ENCODE measurements at places on chromosomes 11 and 22.

GRCh38 chr11:124843616-124843910 is 21.7 kb upstream of the ROBO3 start:
- H3K4me1 ChIP-seq, result peaks cover 18% of the 10 kb centered on the region
- H3K27me3 ChIP-seq, result peaks cover 100% of the 10 kb centered on the region
- no peak overlapping the region for H3K27ac ChIP-seq

- DNase-seq, result no peak
- H3K27ac ChIP-seq, result no peak overlapping the region
- H3K4me1 ChIP-seq, result peaks cover 18% of the 10 kb centered on the region
- no peaks in the 10 kb centered on the region for H3K27me3 ChIP-seq
- H3K4me3 ChIP-seq, result no peak overlapping the region
Measured at GRCh38 chr11:119615003-119615881, 113.8 kb downstream of the NECTIN1 start.

DNA sequence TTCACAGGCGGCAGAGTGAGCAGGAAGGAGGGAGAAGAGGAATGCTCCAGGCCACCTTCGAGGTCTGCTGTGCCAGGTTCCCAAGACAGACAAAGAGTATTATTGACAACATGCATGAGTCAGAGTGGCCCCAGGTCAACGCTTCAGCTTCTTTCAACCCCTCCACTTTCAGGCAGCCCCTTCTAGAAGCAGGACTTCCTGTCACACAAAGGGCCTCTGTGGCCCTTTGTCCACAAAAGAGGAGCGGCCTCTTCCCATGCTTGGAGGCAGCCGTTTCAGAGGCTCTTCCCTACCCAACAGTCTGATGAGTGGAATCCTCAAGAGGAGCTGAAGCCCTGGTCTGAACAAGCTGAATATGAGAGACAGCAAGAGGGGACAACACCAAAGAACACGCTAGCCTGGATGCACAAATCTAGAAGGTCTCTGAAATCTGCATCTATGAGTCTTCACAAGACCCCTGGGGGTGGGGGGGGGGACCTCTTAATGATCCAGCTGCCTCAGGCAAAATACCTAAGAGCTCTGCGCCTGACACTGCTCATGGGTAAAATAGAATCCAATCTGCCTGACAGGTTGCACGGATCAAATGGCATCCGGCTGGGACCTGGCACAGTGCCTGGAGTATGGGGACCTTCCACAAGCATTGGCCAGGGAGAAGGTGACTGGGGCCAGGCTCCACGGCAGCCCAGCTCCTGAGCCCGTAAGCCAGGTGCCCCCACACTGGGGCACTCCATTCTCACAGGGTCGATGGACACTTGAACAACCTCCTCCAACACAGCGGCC is 67.5 kb downstream of the PACSIN2 start:
- H3K27me3 ChIP-seq, result no peaks in the 10 kb centered on the region
- H3K4me1 ChIP-seq, result peaks cover 16% of the 10 kb centered on the region
- no peak overlapping the region for H3K4me3 ChIP-seq
- H3K27ac ChIP-seq, result no peak overlapping the region
- H3K36me3 ChIP-seq, result no peaks in the 10 kb centered on the region
- DNase-seq, result no peak

DNA sequence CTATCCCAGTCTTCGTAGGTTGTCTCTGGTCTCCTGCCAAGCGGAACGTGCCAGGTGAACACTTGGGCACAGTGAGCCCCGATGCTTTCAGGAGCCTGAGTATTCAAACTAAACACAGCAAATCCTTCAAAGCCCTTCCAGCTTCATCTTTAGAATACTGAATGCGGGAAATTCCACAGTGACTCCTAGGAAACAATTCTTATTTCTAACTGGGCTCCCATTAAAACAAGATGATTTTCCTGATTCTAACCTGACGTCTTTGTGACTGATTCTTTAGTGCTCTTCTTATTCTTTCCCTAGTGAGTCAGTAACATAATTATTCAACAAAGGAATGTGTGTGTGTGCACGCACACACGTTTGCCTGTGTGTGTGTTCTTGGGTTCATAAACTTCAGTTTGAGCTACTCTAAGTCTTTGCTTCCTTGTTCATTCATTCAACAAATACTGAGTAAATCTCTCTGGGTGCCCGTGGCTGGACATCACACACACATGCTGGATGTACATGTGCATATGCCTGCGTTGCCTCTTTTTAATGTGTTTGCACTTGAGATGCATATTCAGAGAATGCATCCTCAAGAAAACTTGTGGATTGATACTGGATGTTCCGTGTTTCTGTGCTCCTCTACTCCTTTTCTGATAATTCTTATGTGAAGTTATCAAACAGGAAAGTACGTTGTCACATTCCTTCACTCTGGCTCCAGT is 134.5 kb downstream of the WNT7B start:
- H3K4me3 ChIP-seq, result no peak overlapping the region
- DNase-seq, result no peak
- H3K27me3 ChIP-seq, result no peaks in the 10 kb centered on the region
- H3K27ac ChIP-seq, result 0 out of 2 replicates have a peak overlapping the region, but pooled peaks have one; percentile 8
- H3K4me1 ChIP-seq, result peaks cover 30% of the 10 kb centered on the region
- H3K36me3 ChIP-seq, result no peaks in the 10 kb centered on the region

GRCh38 chr11:19553683-19554333 is 158.8 kb upstream of the NAV2 start:
- 0 out of 2 replicates have a peak, but pooled peaks cover 5% of the 10 kb centered on the region for H3K4me1 ChIP-seq
- no peaks in the 10 kb centered on the region for H3K27me3 ChIP-seq
- H3K27ac ChIP-seq, result no peak overlapping the region
- DNase-seq, result peak; percentile 93
- no peaks in the 10 kb centered on the region for H3K36me3 ChIP-seq
- H3K4me3 ChIP-seq, result no peak overlapping the region

DNA sequence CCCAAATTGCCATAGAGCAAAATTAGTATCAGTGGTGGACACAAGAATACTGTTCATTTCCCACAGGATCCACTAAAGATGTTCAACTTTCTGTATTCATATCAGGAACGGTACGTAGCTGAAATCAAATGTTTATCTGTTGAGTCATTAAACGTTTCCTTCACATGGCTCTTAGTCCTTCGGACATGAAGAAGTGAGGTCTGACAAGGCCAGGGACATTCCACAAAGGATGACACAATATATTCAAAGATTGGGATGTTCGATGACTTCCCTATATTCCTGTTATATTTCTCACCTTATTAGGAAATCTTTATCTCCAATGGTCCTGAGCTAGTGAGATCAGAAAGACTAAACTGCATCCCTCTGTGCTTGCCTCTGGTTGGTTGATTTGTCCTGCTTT is 129.0 kb downstream of the ETS1 start:
- no peak overlapping the region for H3K27ac ChIP-seq
- H3K36me3 ChIP-seq, result peaks cover 14% of the 10 kb centered on the region
- H3K4me1 ChIP-seq, result no peaks in the 10 kb centered on the region
- no peak for DNase-seq

DNA sequence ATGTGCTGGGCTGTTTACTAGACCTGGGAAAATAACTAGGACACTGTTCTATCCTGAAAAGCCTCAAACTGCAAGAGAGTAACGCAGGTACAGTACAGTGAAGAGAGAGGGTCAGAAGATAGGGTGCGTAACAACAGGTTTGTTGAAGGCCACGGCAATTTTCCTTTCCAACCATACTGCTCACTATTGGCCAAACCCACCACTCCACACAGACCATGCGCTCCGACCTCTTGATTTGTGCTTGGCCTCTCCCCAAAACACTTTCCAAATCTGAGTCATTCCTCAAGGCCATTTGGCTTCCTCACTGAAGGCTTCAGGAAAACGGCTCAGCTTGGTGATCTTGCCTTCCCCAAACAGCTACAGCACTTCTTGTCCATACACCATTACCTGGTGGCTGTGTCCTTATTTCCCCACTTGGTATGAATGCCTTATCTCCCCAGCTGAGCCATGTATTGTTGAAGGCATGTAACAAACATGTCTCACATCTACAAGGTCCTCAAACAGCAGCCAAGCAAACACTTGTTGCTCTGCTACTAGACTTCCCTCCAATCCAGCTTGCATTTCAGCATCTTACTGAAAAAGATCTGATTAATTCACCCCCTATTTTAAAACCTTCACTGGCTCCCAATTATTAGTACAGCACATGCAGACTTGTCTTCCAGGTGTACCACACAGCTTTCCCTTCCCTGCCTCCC is 40.9 kb downstream of the TCF20 start:
- no peaks in the 10 kb centered on the region for H3K27me3 ChIP-seq
- no peak overlapping the region for H3K4me3 ChIP-seq
- DNase-seq, result no peak
- H3K4me1 ChIP-seq, result peaks cover 5% of the 10 kb centered on the region
- H3K27ac ChIP-seq, result no peak overlapping the region
- H3K36me3 ChIP-seq, result no peaks in the 10 kb centered on the region

DNA sequence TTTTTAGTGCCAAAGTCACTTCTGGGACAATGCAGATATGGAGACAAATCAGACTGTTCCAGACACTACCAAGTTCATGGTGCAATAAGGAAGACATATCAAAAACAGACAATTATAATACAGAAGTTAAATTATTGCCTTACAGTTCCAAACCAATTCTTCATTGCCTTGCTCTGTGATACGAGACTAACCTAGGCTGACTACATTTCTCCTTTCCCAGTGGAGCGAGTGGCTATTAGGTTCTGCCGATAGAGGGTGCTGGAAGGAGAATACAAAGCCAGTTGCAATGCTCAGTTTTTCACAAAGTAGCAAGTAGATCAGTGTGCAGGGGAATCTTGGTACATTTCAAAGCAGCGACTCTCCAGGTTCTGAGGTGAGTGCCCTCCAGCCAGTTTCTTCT is 67.8 kb downstream of the FAM168A start:
- H3K36me3 ChIP-seq, result no peaks in the 10 kb centered on the region
- H3K27ac ChIP-seq, result peak overlapping the region; percentile 92
- H3K4me3 ChIP-seq, result no peak overlapping the region
- DNase-seq, result peak; percentile 82
- no peaks in the 10 kb centered on the region for H3K27me3 ChIP-seq
